ENCODE measurements at places on chromosomes 1 and 21.

DNA sequence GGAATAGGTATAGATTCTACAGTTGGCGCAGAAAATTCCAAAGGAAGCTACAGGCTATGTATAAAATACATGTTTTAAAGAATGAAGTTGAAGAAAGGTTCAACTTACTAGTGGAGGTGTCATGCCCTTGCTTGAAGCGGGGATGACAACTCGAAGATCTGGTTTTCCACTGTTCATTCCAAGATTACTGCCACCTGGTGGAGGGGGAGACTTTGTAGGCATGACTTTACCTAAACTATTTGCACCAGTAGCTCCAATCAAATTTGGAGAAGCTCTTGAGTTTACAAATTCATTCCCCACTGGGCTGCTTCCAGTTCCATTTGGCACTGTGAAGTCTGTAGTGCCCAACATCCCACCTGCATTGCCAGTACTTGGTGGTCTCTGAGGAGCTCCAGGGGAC is 81.7 kb downstream of the AXDND1 start:
- peak; percentile 23 for DNase-seq
- H3K27me3 ChIP-seq = no peaks in the 10 kb centered on the region
- no peak overlapping the region for H3K27ac ChIP-seq
- H3K36me3 ChIP-seq = no peaks in the 10 kb centered on the region

GRCh38 chr1:37561133-37562132 is 4.7 kb downstream of the DNALI1 start:
- peaks cover 20% of the 10 kb centered on the region for H3K4me1 ChIP-seq
- H3K27me3 ChIP-seq = no peaks in the 10 kb centered on the region
- DNase-seq = peak; percentile 53
- H3K27ac ChIP-seq = no peak overlapping the region
- no peak overlapping the region for H3K4me3 ChIP-seq

- peak overlapping the region; percentile 99 for H3K27ac ChIP-seq
- no peaks in the 10 kb centered on the region for H3K36me3 ChIP-seq
- DNase-seq = peak; percentile 41
These were observed 198.5 kb downstream of the DYRK1A start for GRCh38 chr21:37564924-37565529.

- no peaks in the 10 kb centered on the region for H3K4me1 ChIP-seq
- H3K36me3 ChIP-seq = no peaks in the 10 kb centered on the region
- no peaks in the 10 kb centered on the region for H3K27me3 ChIP-seq
- DNase-seq = no peak
- H3K27ac ChIP-seq = no peak overlapping the region
These were observed 691.3 kb upstream of the PTBP2 start for GRCh38 chr1:96030312-96030711.

DNA sequence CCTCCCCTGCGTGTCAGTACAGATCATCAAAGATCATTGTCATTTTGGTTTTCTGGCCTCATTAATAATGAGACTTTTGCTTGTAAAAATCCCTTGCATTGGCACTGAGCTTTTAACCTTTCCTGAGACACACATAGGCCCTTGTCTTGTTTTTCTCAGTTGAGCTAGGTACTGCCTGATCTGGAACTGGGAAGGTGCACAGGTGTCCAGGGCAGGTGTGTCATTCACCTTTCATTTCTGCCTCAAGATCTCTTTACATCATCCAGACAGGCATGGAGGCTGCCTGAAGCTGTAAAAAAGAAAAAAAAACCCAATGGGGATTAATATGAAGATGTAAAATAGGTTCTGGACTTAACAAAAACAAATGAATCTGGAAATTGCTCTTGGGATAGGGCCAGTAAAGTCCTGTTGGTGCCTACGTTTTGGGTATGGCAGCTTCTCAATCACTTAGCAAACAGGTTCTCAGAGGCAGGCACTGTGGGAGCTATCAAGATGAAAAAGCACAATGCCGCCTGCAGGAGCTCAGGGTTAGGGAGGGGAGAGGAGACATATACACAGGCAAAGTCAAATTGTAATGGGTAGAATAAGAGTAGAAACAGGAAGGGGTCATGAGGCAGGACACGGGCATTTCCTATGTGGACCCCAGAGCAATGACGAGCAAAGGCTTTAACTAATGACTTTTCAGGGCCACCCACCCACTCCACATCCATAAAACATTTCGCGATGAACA is 1.0 kb upstream of the KCNC4 start:
- H3K36me3 ChIP-seq = no peaks in the 10 kb centered on the region
- H3K27ac ChIP-seq = no peak overlapping the region
- peak overlapping the region; percentile 83 for H3K4me3 ChIP-seq
- no peak for DNase-seq
- H3K4me1 ChIP-seq = peaks cover 19% of the 10 kb centered on the region
- no peaks in the 10 kb centered on the region for H3K27me3 ChIP-seq

- DNase-seq = peak; percentile 7
- no peaks in the 10 kb centered on the region for H3K36me3 ChIP-seq
- H3K27ac ChIP-seq = no peak overlapping the region
- H3K4me1 ChIP-seq = no peaks in the 10 kb centered on the region
- H3K4me3 ChIP-seq = no peak overlapping the region
These were observed 223.7 kb upstream of the ADAMTS5 start for GRCh38 chr21:27190601-27191000.

- no peaks in the 10 kb centered on the region for H3K27me3 ChIP-seq
- H3K27ac ChIP-seq = no peak overlapping the region
- DNase-seq = no peak
- H3K36me3 ChIP-seq = peaks cover 41% of the 10 kb centered on the region
- H3K4me1 ChIP-seq = peaks cover 28% of the 10 kb centered on the region
These were observed 4.4 kb downstream of the IFI16 start for GRCh38 chr1:159014003-159014571.

GRCh38 chr1:61090546-61091202 is 8.3 kb downstream of the NFIA start:
- H3K4me1 ChIP-seq = peaks cover 16% of the 10 kb centered on the region
- H3K27ac ChIP-seq = no peak overlapping the region
- no peak overlapping the region for H3K4me3 ChIP-seq
- no peak for DNase-seq
- H3K36me3 ChIP-seq = no peaks in the 10 kb centered on the region

- no peak overlapping the region for H3K27ac ChIP-seq
- H3K36me3 ChIP-seq = no peaks in the 10 kb centered on the region
- H3K27me3 ChIP-seq = no peaks in the 10 kb centered on the region
These were observed 10.4 kb downstream of the KLHDC7A start for GRCh38 chr1:18491168-18491567.

DNA sequence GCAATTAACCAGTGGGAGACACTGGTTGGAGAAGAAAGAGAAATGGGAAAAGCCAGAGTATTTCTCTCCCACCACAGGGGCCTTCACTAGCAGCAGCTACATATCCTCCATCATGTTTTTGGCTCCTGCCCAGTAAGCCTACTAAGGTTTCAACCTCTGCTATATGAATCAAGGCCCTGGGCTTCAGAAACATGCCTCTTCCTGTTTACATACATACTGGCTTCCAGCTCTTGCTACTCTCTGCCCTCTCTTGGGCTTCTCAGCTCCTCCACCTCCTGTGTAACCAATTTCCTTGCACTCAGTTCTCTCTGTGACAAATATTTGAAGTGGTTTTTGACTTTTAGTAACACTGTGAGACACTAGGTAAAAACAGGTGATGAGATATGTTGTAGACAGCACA is 80.8 kb downstream of the LRRC7 start:
- H3K36me3 ChIP-seq = no peaks in the 10 kb centered on the region
- H3K27ac ChIP-seq = no peak overlapping the region
- H3K4me3 ChIP-seq = no peak overlapping the region
- no peak for DNase-seq

- peak; percentile 94 for DNase-seq
- peak within 1 kb of the TSS; percentile 84 for H3K27ac ChIP-seq
- no peaks in the 10 kb centered on the region for H3K36me3 ChIP-seq
- peak within 1 kb of the TSS; percentile 80 for H3K4me3 ChIP-seq
- peaks cover 17% of the 10 kb centered on the region for H3K4me1 ChIP-seq
These were observed at the start of gene AKT3 for GRCh38 chr1:243850202-243850451. Gene AKT3, minus strand, starts transcription at chr1:243850243. Its CDS starts 7,073 bp downstream, at chr1:243843170.

- no peak overlapping the region for H3K27ac ChIP-seq
- no peak for DNase-seq
- no peaks in the 10 kb centered on the region for H3K27me3 ChIP-seq
- H3K4me3 ChIP-seq = no peak overlapping the region
- no peaks in the 10 kb centered on the region for H3K36me3 ChIP-seq
These were observed 115.5 kb downstream of the DHRS3 start for GRCh38 chr1:12502336-12503109.

DNA sequence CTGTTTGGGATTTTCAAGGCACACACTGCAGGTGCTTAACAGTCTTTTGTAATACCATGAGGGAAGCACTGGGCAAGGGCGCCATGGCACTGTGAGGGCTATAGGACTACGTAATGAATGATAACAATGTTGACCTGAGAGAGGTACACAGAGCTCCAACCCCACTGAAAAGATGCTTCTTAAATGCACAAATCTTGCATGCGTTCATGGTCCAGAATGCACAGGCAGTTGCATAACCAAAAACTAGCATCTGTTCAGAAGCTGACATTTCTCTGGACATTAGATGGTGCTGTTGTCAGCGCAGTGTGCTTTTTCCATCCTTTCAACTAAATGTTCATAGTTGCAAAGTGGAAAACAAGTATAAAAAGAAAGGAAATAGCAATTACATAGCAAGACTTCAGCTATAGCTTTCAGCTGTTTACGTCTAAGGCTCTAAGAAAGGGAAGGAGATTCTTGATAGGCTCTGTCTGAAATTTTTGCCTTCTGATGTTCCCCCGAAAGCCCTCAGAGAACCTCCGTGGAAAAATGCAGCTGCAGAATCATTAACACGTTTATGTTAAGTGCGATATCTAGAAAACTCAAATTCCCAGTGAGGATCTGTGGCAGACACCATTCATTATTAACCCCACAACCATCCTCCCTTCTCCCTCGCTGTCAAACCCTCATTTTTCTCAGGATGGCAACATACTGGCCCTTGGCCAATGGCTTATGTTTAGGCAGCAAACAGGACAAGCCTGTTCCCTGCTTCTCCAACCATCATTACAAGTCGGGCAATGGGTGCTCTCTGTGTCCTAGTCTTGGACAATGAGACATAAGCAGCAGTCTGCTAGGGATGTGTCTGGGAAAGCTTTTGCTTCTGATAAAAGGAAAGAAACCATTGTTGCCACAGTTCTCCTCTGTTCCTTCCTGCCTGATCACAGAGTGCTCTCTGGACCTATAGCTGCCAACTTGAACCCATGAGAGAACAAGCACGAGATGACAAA is 8.2 kb upstream of the TARBP1 start:
- peaks cover 4% of the 10 kb centered on the region for H3K4me1 ChIP-seq
- no peak overlapping the region for H3K27ac ChIP-seq
- no peaks in the 10 kb centered on the region for H3K36me3 ChIP-seq
- H3K27me3 ChIP-seq = no peaks in the 10 kb centered on the region

- DNase-seq = peak; percentile 10
- no peaks in the 10 kb centered on the region for H3K36me3 ChIP-seq
- no peak overlapping the region for H3K27ac ChIP-seq
- no peaks in the 10 kb centered on the region for H3K27me3 ChIP-seq
- H3K4me3 ChIP-seq = no peak overlapping the region
- peaks cover 31% of the 10 kb centered on the region for H3K4me1 ChIP-seq
These were observed 376.3 kb upstream of the PRMT6 start for GRCh38 chr1:106680216-106680615.

DNA sequence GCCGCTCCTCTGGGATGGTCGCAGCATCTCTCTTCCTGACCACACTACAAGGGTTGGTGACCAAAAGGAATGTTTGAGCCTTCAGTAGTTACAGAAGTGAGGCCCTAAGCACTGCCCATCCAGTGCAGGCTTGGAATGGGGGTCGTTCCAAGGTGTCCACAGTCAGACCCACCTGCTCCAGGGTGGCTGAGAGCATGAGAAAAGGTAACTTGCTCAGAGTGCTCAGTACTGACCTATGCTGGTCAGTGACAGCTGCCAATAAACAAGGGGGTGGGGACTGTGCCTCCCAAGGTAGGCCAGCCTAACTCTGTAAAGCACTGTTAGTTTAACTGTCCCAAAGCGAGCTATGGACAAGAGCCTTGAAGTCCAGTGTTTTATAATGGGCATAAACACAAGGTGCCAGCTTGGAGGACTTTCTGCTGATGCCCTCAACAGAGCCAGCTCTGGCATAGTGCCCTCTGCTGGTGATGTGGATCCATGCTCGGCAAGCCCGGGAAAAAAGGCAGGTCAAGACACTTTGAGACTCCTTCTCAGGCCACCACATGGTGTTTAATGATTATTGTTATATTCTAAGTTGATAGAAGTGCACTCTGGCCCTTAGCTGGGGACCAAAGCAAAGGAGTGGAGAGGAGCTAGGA is 78.1 kb upstream of the DNAH14 start:
- no peaks in the 10 kb centered on the region for H3K36me3 ChIP-seq
- H3K27ac ChIP-seq = no peak overlapping the region
- DNase-seq = peak; percentile 82
- H3K27me3 ChIP-seq = no peaks in the 10 kb centered on the region

- no peaks in the 10 kb centered on the region for H3K27me3 ChIP-seq
- peaks cover 15% of the 10 kb centered on the region for H3K4me1 ChIP-seq
- 0 out of 2 replicates have a peak overlapping the region, but pooled peaks have one; percentile 17 for H3K4me3 ChIP-seq
- no peaks in the 10 kb centered on the region for H3K36me3 ChIP-seq
- H3K27ac ChIP-seq = peak overlapping the region; percentile 59
- peak; percentile 90 for DNase-seq
These were observed 16.2 kb upstream of the TSNAX start for GRCh38 chr1:231512147-231512698.

- DNase-seq = no peak
- no peak overlapping the region for H3K27ac ChIP-seq
- H3K36me3 ChIP-seq = no peaks in the 10 kb centered on the region
These were observed 36.8 kb downstream of the OR13G1 start for GRCh38 chr1:247642742-247643141.

GRCh38 chr1:67214420-67215174 is 48.3 kb downstream of the IL23R start:
- no peaks in the 10 kb centered on the region for H3K4me1 ChIP-seq
- peak; percentile 56 for DNase-seq
- H3K4me3 ChIP-seq = no peak overlapping the region
- no peak overlapping the region for H3K27ac ChIP-seq

DNA sequence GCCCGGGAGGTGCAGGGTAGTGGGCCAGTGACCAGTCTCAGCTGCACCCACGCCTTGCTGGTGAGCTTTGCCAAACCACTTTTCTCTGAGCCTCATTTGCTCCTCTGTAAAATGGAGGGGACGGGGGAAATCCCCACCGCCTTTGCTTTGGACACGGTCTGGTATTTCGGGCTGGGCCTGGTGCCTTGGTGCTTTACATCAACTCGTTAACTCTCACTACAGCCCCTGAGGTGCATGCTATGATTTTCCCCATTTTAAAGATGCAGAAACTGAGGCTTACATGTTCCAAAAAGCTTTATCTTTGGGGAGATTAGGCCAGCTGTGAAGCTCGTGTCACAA is 116.1 kb upstream of the RUNX3 start:
- no peak for DNase-seq
- H3K27ac ChIP-seq = no peak overlapping the region
- no peak overlapping the region for H3K4me3 ChIP-seq
- H3K36me3 ChIP-seq = no peaks in the 10 kb centered on the region

- no peak for DNase-seq
- H3K4me1 ChIP-seq = no peaks in the 10 kb centered on the region
- peaks cover 23% of the 10 kb centered on the region for H3K27me3 ChIP-seq
- no peak overlapping the region for H3K4me3 ChIP-seq
- no peaks in the 10 kb centered on the region for H3K36me3 ChIP-seq
- H3K27ac ChIP-seq = no peak overlapping the region
These were observed 19.3 kb downstream of the DMRTB1 start for GRCh38 chr1:53478502-53478818.
